Endodermal cell (in vitro differentiated cells): ENCODE measurements at places on chromosomes 1 and 21. TPM values are rescaled to one million over a fixed set of nuclear protein-coding genes. Genes with fewer than 3 reads are reported as not detected.
A peak's percentile ranks its signal among the peaks of the same experiment; 100 is the strongest.

Gene PADI1
- not detected in 3 replicates for total RNA-seq

Gene CD52
- total RNA-seq, result 2.3 and 4.4 TPM in 2 replicates

Gene RBP7
- 2.6 and 3.6 TPM in 2 replicates for total RNA-seq

Gene TNNT2
- total RNA-seq, result 0.56 and 0.88 TPM in 2 replicates

Gene CNTN2
- total RNA-seq, result 0.13 and 0.18 TPM in 2 replicates

Gene ACTN2
- total RNA-seq, result 1.2 to 5.6 TPM (median 2.2 TPM) in 3 replicates

Gene MPL
- 0.36 and 0.64 TPM in 2 replicates for total RNA-seq

Gene SERTAD4
- 1.1 TPM in 2 replicates for total RNA-seq

Gene RGSL1
- total RNA-seq, result not detected in 3 replicates

Gene FAM72C
- 3.9 and 5.4 TPM in 2 replicates for total RNA-seq

Gene TOMM20
- total RNA-seq, result 230 and 237 TPM in 2 replicates

Gene CLDN19
- total RNA-seq, result 32.6 and 32.9 TPM in 2 replicates

Gene DENND1B
- total RNA-seq, result 7.8 and 9.4 TPM in 2 replicates

Gene MYOM3
- 0.06 to 0.15 TPM (median 0.09 TPM) in 3 replicates for total RNA-seq

GRCh38 chr1:196450143-196451095 lies 157.8 kb downstream of the KCNT2 start:
- no peak overlapping the region for H3K27ac ChIP-seq
- H3K27me3 ChIP-seq, result peaks cover 13% of the 10 kb centered on the region
- H3K4me1 ChIP-seq, result no peaks in the 10 kb centered on the region
- no peak overlapping the region for H3K4me3 ChIP-seq
- H3K36me3 ChIP-seq, result no peaks in the 10 kb centered on the region

DNA sequence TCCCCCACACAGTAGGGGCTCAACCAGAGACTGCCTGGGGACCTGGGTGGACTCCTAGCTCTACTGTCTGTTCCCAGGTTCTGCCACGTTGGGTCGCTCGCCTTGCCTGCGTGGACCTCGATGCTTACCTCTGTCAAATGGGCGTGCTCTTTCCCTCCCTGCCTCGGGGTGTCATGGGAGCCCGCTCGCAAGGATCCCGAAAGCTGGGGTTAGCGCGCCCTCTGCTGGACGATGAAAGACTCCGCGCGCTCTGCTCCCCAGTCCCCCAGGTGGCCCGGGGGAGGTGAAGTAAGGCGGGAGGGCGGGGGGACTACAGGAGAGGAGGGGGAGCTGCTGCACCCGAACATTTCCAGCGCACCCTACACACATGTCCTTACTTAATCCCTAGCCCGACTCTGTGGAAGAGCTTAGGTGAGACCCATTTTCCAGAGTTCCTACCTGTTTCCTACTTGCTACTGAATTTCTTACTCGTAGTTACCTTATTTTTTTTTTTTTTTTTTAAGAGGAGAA lies 2.3 kb upstream of the BSND start:
- H3K4me1 ChIP-seq, result no peaks in the 10 kb centered on the region
- H3K36me3 ChIP-seq, result no peaks in the 10 kb centered on the region
- no peak overlapping the region for H3K27ac ChIP-seq
- DNase-seq, result peak; percentile 95
- H3K27me3 ChIP-seq, result peaks cover 27% of the 10 kb centered on the region

GRCh38 chr1:22754106-22754768 lies 43.6 kb downstream of the EPHB2 start:
- no peaks in the 10 kb centered on the region for H3K27me3 ChIP-seq
- peaks cover 7% of the 10 kb centered on the region for H3K4me1 ChIP-seq
- no peak overlapping the region for H3K27ac ChIP-seq
- H3K36me3 ChIP-seq, result no peaks in the 10 kb centered on the region

- no peaks in the 10 kb centered on the region for H3K4me1 ChIP-seq
- no peaks in the 10 kb centered on the region for H3K27me3 ChIP-seq
- H3K27ac ChIP-seq, result no peak overlapping the region
- H3K36me3 ChIP-seq, result no peaks in the 10 kb centered on the region
These were observed 225.3 kb downstream of the VAV3 start for GRCh38 chr1:107739651-107740050.

- no peaks in the 10 kb centered on the region for H3K36me3 ChIP-seq
- DNase-seq, result no peak
- H3K4me3 ChIP-seq, result no peak overlapping the region
- no peaks in the 10 kb centered on the region for H3K4me1 ChIP-seq
These were observed 7.8 kb upstream of the PTTG1IP start for GRCh38 chr21:44881198-44881872.

- DNase-seq, result no peak
- no peak overlapping the region for H3K4me3 ChIP-seq
- no peaks in the 10 kb centered on the region for H3K27me3 ChIP-seq
These were observed 1470.7 kb upstream of the PRMT6 start for GRCh38 chr1:105585791-105586190.

- no peak overlapping the region for H3K4me3 ChIP-seq
- peak; percentile 94 for DNase-seq
- H3K36me3 ChIP-seq, result no peaks in the 10 kb centered on the region
- no peak overlapping the region for H3K27ac ChIP-seq
These were observed 29.5 kb downstream of the ARHGEF16 start for GRCh38 chr1:3483801-3484444.

- no peaks in the 10 kb centered on the region for H3K27me3 ChIP-seq
- no peak overlapping the region for H3K4me3 ChIP-seq
- DNase-seq, result no peak
- no peak overlapping the region for H3K27ac ChIP-seq
- no peaks in the 10 kb centered on the region for H3K4me1 ChIP-seq
These were observed 261.5 kb downstream of the SEC16B start for GRCh38 chr1:177708406-177708805.

DNA sequence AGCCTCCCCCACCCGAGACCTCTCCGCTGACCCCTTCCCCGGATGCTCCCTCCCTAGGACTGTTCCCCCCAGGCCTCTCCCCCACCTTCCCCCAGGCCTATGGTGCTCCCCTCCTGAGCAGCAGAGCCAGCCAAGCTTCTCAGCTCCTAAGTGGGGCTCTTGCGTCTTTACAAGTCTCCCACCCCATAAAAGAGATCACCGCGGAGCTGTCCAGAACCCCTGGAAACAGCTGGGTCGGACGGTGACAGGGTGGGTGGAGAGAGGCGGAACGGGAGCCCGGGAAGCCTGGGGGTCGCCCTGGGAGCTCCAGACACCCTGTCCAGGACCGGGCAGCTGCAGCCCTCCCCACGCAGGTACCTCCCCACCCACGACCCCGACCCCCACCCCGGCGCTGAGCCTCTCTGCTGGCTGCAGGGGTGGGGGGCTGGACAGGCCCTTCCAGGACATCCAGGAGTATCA lies 61.2 kb downstream of the WNT9A start:
- no peaks in the 10 kb centered on the region for H3K27me3 ChIP-seq
- H3K4me3 ChIP-seq, result no peak overlapping the region
- H3K36me3 ChIP-seq, result no peaks in the 10 kb centered on the region
- H3K27ac ChIP-seq, result no peak overlapping the region
- peaks cover 10% of the 10 kb centered on the region for H3K4me1 ChIP-seq

DNA sequence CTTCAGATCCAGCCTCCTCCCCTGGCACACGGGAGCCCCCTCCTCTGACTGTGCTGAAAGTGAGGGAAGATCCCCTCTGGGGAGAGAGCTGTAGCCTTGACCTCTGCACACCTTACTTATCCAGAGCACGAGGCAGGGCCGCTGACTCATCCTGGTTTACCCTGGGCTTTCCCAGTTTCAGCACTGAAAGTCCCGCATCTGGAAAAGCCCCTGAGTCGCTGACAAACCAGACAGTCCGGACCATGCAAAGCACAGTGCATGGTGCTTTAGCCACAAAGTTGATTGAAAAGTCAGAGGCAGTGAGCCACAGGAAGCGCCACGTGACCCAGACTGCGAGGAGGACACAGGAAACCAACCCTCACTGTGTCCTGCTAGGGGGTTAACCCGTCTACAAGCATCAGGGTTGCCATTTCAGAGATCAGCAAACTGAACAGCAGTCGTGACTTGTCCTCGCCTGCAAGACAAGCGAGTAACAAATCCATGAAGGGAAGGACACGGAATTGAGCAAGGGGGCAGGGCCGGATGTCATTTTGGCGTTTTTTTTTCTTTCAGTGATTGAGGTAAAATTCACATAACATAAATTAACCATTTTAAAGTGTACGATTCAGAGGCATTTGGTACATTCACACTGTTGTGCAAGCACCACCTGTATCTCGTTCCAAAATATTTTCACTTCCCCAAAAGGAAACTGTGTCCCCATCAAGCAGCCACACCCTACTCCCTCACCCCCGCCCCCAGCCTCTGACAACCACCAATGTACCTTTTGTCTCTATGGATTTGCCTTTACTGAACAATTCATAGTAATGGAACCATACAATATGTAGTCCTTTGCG lies 19.9 kb upstream of the IFNGR2 start:
- no peaks in the 10 kb centered on the region for H3K36me3 ChIP-seq
- H3K27me3 ChIP-seq, result no peaks in the 10 kb centered on the region
- no peak overlapping the region for H3K27ac ChIP-seq
- DNase-seq, result peak; percentile 56

- no peaks in the 10 kb centered on the region for H3K27me3 ChIP-seq
- DNase-seq, result no peak
- H3K4me3 ChIP-seq, result no peak overlapping the region
- no peak overlapping the region for H3K27ac ChIP-seq
- peaks cover 2% of the 10 kb centered on the region for H3K4me1 ChIP-seq
These were observed 432.7 kb downstream of the SMYD3 start for GRCh38 chr1:246074421-246074820.

DNA sequence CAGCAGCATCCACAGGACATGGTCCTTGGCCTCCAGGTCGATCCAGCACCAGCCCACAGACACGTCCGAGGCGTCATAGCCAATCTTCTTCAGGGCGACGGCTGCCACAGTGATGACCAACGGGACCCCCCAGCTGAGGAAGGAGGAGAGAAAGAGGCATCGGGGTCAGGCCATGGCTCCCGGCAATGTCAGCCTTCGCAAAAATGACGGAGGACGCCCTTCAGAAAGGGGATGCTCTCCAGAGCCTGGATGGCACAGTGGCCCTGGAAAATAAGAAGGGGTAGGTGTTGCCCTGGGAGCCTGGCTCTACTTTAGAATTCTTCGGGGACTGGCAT lies 17.6 kb downstream of the GPR157 start:
- no peaks in the 10 kb centered on the region for H3K36me3 ChIP-seq
- no peak for DNase-seq
- no peaks in the 10 kb centered on the region for H3K27me3 ChIP-seq
- no peaks in the 10 kb centered on the region for H3K4me1 ChIP-seq
- no peak overlapping the region for H3K27ac ChIP-seq

GRCh38 chr21:28604946-28605537 lies 387.6 kb downstream of the LTN1 start:
- no peak overlapping the region for H3K4me3 ChIP-seq
- no peaks in the 10 kb centered on the region for H3K36me3 ChIP-seq
- H3K4me1 ChIP-seq, result no peaks in the 10 kb centered on the region
- H3K27ac ChIP-seq, result no peak overlapping the region
- no peak for DNase-seq

GRCh38 chr21:32772281-32773047 lies 909 bp upstream of the PAXBP1 start:
- H3K36me3 ChIP-seq, result peaks cover 18% of the 10 kb centered on the region
- H3K4me1 ChIP-seq, result no peaks in the 10 kb centered on the region
- H3K27me3 ChIP-seq, result no peaks in the 10 kb centered on the region
- peak overlapping the region; percentile 92 for H3K4me3 ChIP-seq
- H3K27ac ChIP-seq, result no peak overlapping the region

GRCh38 chr1:201884425-201884824 lies 4.3 kb upstream of the SHISA4 start:
- no peaks in the 10 kb centered on the region for H3K36me3 ChIP-seq
- no peak for DNase-seq
- no peak overlapping the region for H3K4me3 ChIP-seq

DNA sequence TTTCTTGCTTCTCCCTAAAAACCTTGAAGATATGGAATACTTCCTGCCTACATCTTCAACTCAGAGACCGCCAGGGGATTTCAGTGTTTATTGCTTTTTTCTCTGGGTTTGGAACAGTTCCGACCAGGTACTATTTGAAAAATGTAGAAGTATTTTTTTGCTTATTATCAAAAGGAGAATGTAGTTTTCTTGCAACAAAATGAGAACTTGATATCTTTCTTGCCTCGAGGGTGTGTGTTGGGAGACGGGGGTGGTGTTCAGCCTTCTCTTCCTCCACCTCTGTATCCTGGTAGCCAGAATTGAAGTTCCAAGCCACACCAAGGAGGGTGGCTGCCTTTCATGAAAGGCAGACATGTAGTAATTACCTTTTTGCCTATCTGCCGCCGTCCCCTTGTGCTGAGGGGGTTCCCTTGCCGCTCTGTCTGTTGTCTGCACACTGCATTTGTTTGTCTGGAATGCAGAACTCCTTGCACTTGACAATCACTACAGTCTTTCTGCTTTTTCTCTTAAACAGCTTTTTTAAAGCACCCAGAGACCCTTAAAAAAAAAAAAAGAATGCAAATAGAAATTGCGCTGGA lies 212.1 kb downstream of the PBX1 start:
- no peak overlapping the region for H3K4me3 ChIP-seq
- H3K4me1 ChIP-seq, result peaks cover 28% of the 10 kb centered on the region
- H3K27ac ChIP-seq, result peak overlapping the region; percentile 89

- no peaks in the 10 kb centered on the region for H3K27me3 ChIP-seq
- DNase-seq, result no peak
- no peaks in the 10 kb centered on the region for H3K36me3 ChIP-seq
These were observed 47.4 kb upstream of the RAB4A start for GRCh38 chr1:229223498-229223897.
